ENCODE measurements at places on chromosomes 4 and X.

DNA sequence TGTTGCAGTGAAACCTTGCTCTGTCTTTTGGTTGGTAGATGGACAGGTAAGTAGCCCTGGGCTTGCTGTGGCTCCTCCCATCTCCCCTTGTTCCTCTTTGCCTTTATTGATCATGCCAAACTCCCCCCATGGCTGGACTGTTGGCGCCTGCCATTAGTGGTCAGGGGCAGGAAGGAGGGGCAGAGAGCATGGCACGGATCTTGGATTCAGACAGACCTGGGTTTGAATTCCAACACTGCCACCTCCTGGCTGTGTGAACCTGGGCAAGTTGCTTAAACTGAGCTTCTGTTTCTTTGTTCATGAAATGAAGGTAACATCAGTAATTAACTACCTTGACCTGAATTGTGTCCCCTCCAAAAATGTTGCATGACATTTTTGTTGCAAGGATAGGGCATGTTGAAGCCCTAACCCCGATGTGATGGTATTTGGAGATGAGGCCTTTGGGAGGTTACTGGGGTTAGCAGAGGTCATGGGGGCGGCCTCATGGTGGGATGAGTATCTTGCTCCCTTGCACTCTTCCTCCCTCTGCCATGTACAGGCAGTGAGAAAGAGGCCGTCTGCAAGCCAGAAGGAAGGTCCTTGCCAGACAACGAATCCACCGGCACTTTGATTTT, 6.0 kb downstream of the SLC2A9 start:
- DNase-seq = no peak

DNA sequence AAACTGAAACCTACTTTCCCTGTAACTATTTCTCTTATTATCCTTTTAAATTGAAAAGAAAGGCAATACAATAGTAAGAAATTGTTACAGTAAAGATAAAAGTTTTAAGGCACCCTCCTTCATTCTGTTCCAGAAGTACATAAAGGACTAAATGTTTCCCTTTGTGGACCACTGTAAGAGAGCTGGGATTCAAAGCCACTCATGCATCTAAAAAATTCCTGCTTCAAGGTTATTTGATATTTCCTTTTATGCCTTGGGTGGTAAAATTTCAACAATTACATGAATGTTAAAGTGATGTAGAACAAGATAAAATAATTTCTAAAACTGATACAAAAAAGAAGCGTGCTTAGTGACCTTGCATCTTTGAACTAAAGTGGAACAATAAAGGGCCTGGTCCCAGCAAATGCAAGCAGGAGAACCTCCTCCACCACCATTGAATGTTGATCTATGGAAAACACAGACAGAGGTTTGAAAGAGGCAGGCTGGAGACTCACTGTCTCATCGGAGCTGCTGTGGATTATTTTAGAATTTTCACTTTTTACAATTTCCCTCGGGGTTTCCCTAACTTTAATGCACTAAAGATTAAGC, 42.3 kb upstream of the PRSS12 start:
- no peak for DNase-seq

- DNase-seq = no peak
Observed at GRCh38 chrX:118720058-118720707, 7.2 kb upstream of the IL13RA1 start.

DNA sequence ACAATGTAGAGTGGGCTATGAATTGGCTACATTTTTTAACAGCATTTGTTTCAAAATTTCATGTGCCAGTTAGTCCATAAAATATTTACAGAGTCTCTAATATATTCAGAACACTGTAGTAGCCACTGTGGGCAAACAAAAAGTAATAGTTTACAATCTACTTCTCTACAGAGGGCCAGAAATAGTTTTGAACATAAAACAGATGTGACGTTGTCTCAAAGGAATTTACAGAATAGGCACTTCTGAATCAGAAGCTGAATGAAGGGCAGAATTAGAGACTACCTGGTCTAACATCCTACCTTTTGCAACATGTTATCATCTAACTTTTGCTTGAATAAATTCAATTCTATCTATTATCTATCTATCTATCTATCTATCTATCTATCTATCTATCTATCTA, 811.9 kb upstream of the EPHA5 start:
- DNase-seq = no peak

GRCh38 chrX:123348468-123348867, 164.4 kb downstream of the GRIA3 start:
- no peak for DNase-seq

DNA sequence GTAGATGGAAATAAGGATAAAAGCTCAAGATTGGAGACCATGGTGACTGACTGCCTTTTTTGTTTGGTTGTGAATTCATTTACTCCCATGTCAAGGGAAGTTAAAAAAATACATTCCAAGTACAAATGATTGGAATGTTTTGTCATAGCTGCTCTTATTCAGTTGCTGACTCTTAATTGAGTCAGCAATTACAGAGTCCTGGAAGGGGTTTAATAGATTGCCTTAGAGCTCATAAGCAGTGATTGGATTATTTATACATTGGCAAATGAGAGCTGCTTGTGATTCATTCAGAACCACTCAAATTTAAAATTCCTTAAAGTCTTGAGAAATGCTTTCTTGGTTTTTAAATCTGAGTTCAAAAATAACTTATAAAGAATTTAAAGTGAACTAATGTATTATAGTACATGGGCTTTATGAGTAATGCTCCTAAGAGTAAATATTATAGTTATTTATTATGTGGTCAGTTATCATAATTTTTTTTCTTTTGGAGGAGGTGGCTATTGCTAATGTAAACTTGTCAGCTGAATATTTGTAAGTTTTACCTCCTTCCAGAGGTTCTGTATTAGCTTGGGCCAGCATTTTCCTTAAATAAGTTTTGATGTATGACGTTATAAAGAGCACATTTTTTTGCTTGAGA, 13.6 kb downstream of the JADE1 start:
- DNase-seq = no peak

DNA sequence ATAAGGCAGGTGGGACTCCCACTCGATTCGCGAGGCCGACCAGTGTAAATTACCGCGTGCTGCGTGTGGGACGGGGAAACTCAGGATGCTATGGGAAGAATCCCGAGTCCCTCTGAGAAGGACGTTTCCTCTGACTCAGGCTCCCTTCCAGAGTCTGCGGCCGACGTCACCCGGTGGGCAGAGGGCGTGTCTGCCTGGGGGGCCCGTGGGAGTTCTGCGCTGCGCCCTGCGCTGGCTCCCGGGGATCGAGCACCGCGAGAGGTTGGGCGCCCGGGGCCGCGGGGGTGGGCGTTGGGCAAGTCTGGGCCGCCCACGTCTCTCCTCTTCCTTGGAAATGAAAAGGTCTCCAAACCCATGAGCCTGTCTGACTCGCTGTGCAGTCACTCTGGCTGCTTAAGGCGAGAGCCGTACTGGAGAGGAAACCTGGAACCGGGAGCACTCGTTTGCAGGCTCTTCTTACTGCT, 568 bp downstream of the NIPAL1 start:
- peak; percentile 38 for DNase-seq
